ENCODE measurements at places on chromosomes 3 and 15.

- peak; percentile 89 for DNase-seq
These were observed at the start of gene SLC25A38 for GRCh38 chr3:39383045-39383880. Gene SLC25A38, plus strand, starts transcription at chr3:39383370. Its CDS starts 355 bp downstream, at chr3:39383725.

- no peak for DNase-seq
These were observed 244.7 kb downstream of the VPS13C start for GRCh38 chr15:61815356-61816083.

- DNase-seq: no peak
These were observed 126.9 kb downstream of the LRRK1 start for GRCh38 chr15:101045835-101046691.

DNA sequence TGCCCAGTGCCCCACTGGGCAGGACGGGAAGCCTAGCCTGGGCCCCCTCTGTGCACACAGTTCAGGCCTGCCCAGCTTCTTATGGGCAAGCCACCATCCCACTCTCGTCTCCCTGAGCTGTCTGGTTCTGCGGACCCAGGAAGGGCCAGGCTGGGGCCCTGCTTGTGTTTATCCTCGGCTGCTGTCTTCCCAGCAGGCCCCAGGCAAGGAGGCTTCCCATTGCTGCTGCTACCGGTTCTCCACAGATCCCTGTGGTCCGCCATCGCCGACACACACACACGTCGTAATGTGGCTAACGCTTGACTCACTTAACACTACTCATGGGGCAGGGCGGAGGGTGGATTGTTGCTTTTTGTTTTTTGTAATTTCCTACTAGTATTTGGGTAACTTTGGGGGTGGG, 52.4 kb upstream of the SLC6A1 start:
- no peak for DNase-seq

GRCh38 chr15:49471733-49472132, 48.7 kb downstream of the FGF7 start:
- DNase-seq: no peak

DNA sequence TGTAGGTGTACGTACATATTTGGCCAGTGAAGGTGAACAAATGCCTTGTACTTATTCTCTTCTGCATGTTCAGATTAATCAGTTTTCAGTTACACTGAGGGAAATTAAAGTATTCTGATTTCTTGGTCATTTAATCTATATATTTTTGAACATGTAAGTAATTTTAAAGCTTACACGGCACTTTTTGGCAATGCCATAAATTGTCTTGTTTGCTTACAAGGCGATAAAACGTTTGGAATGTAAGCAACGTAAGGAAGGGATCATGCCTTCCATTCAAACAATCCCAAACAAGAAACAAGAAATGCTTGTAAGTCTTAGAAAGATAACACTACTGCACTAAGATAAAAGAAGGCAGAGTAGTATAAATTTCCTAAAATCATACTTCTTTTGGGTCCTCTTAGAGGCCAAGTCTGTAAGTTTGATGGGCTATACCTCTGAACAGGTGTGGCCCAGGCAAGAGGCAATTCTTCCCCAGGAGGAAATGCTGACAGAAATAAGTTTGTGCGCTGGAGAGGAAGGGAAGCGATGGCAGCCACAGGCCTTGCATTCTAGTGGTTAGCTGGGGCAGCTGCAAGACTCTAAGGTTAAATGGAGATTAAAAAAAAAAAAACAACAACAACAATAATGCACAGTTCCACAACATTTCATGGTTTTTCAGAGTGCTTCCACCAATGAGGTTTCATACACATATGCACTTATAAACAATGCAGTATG, 73.8 kb downstream of the GOLIM4 start:
- DNase-seq: no peak

- no peak for DNase-seq
These were observed 9.4 kb downstream of the TGFBR2 start for GRCh38 chr3:30615615-30616346.

DNA sequence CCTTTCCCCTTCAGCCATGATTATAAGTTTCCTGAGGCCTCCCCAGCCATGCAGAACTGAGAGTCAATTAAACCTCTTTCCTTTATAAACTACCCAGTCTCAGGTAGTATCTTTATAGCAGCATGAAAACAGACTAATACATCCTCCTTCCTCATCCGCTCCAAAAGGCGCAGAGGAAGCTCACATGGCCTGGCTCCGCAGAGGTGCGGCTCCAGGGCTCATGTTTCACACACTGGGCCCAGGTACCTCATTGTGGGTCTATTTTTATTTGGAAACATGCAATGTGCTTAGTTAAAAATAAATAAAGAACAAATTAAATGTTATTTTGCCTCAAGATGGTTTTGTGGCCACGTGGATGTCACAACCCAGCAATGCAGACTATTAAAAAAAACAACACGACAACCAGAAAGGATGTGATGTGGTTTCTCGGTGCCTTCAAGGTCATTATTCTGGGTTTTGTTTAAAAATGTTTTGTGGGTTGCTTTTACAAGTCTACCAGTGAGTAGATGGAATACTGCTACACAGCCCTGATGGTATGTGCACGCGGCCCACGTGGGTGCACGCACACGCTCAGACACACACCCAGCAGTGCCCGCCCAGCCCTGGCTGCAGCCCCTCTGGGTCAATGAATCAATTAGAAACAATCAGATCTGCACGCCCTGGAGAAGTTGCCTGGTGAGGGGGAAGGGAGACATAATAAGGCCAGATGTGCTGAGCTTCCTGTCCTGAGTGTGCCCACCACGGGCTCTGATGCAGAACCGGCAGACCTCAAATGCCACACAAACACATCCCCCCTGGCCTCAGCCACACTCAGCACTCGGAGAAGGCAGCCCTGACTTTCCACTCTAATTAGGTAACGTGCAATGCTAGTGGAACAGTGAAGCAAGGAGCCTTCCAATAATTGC, 140.1 kb downstream of the ADAMTS17 start:
- no peak for DNase-seq

- DNase-seq: peak; percentile 47
These were observed 32.8 kb downstream of the MYH15 start for GRCh38 chr3:108477511-108478147.

DNA sequence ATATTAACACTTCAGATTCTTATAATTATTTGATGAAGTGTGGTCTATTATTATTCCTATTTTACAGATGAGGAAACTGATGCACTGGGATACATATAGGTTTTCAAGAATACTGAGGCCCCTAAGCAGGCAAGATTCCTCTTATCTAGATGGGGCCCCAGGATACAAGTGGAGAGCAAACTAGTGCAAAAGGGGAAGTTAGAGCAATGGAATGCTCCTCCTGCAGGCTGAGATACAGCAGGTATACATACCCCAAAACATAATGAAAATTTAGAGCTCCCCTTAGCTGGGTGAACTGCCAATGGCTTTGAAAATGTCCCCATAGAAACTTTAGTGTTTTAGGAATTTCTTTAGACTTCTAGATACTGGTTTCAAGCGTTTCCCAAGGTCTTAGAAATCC, 247.1 kb downstream of the CHST2 start:
- no peak for DNase-seq

DNA sequence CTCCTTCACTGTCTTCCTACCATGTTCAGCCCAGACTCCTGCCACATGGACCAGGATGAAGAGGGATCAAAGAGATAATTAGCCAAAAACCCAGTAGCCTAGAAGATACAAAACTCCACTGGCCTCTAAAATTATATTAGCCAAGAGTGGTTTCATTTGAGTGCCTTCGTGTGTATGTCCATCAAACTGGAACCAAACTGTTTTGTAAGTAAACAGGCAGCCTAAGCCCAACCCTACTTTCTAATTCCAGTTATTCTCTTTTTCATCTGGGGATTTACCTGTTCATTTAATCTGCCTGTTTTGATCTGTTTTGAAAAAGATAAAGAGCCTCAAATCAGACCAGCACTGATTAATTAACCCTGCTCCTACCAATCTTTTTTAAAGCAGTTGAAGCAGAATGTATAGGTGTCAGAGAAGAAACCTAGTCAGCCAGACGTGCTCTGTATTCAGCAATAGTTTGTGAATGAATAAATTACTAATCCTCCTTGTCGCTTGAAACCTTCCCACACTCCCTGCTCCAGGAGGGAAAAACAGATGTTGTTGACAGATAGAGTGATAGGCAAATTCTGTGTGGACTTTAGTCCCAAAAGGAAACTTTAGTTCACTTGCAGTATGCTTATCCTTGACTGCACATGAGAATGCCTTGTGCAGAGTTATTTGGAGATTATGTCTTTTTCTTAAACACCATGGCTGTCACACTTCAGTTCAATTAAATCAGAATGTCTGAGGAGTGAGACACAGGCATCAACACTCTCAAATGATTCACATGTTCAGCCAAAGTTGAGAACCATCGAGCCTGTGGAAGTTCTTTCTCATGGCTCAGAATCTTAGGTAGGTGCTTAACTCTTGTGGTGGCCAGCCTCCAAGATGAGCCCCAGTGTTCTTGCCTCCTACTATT, 55.5 kb upstream of the ZBED2 start:
- no peak for DNase-seq

DNA sequence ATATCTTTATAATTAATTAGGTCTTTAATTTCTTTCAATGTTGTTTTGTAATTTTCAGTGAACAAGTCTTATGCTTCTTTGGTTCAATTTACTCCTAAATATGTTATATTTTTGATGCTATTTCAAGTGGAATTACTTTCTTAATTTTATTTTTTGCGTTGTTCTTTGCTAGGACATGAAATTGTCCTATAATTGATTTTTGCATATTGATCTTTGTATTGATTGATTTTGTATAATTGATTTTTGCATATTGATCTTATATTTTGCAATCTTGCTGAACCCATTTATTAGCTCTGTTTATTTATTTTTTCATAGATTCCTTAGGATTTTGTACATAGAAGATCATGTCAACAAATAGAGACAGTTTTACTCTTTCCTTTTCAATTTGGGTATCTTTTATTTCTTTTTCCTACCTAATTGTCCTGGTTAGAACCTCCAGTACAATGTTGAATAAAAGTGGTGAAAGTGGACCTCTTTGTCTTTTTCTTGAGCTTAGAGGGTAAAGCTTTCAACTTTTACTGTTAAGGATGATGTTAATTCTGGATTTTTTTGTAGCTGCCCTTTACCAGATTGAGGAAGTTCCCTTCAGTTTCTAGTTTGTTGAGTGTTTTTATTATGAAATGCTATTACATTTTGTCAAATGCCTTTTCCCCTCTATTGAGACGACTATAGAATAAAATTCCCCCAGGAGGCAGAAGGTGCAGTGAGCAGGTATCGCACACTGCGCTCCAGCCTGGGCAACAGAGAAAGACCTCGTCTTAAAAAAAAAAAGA, 36.8 kb upstream of the CCDC50 start:
- DNase-seq: no peak
